Activated effector memory CD4-positive, alpha-beta T cell treated with anti-CD3 and anti-CD28 coated beads, Interleukin-2, amount 50 U/mL, for 16 hours (primary cell): ENCODE measurements at places on chromosomes 7 and 10.

GRCh38 chr10:107418085-107418806 lies 253.7 kb upstream of the SORCS1 start:
- no peak for DNase-seq

DNA sequence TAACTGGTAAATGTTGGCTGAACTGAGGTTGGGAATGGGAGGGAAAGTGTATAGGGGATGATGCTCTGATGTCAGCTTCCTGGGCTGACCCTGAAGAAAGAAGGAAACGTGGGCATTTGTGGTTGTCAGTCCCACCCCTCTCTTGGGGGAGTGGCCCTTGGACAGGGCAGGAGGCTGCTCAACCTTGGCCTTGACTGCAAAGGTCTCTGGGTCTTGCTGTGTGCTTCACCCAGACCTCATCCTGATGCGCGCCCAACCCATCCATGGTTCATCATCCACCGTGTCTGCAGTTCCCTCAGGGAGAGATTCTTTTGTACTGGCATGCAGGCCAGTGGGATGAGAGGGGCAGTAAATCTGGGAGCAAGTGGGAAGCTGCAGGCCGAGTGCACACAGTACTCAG lies 4.7 kb upstream of the ZYX start:
- DNase-seq, result no peak

DNA sequence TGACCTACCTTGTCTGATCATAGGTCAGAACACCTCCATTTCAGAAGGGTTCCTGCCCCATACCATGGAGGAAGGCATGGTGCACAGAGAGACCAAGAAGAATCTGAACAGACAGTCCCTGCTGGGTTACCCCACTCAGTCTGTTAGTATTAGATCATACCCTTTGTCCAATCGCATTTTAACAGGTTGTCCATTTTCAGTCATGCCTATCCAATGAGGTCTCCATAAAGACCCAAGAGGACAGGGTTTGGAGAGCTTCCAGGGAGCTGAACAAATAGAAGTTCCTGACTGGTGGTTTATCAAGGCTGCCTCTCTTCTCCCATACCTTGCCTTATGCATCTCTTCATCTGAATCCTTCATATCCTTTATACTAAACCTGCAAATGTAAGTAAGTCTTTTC lies 21.2 kb upstream of the SLC16A12 start:
- DNase-seq, result no peak

DNA sequence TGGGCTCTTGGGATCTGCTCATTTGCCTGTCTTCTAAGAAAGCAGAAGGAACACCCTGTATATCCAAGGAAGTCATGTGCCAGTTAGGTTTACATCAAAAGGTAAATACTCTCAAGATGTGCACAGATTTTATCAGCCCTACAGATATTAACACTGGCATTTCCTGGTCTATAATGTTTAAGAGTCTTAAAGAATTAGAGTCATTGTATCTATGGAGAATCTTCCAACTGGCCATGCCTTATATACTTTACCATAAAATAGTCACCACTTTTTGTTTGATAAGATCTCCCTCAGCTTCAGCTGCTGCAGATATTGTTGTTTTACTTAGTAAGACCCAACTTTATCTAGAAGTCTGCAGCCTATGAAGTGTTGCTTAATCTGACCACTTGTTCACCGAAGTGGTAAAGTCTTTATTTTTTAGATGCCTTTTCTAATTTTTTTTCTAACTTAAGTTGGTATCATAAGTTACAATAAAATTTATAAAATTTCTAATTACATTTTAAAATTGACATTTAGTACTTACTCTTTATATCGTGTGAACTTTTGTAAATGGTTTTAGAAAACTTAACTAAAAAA lies 58.5 kb downstream of the CPED1 start:
- no peak for DNase-seq

DNA sequence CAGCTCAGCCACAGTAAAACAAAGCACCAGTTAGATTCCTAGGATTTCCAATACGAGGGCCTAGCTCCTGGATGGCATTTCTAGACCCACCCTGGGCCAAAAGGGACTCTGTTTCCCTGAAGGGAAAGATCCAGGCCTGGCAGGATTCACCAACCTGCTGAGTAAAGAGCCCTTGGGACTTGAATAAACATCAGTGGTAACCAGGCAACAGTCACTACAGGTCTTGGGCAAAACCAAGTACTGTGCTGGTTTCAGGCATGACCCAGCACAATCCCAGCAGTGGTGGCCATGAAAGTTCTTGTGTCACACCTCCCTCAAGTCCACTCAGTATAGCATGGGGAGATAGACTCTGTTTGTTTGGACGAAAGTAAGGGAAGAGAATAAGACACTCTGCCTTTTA lies 31.0 kb upstream of the STARD3NL start:
- DNase-seq, result no peak

DNA sequence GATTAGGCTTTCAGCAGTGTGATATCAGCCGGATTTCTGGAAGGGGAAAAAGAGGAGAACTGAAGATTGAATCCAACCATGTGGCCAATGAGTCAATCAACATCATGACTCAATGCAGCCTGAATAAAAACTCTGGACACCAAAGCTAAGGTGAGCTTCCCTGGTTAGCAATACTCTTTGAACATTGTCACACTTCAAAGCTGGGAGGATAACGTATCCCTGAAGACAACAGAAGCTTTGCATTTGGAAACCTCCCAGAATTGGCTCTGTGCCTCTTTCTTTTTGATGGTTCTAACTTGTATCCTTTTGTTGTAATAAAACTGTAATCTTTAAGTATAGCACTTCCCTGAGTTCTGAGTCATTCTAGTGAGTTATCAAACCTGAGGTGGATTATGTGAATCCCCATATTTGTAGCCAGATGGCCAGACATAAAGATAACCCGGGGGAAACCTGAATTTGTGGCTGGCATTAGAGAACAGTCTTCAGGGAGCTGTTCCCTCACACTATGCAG lies 284.4 kb downstream of the IPMK start:
- DNase-seq, result no peak

DNA sequence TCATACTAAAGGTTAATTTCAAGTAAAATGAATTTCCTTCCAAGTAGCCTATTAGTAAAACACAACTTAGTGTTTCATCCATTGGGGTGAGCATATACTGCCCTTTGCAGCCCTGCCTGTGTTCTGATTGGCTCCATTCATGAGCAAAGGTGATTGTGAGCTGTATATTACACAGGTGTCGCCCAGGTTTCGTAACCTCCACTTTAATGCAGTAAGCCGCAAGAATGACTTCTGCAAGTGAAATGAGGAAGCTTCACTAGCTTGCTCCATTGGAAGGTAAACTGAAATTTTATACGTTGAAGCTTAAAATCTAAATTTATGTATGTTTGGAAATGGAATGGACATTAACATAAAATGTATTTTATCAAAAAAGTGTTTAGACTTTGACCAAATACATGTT lies 24.4 kb downstream of the MTURN start:
- DNase-seq, result no peak

GRCh38 chr7:70736715-70737460 lies 395.1 kb upstream of the GALNT17 start:
- DNase-seq, result no peak

DNA sequence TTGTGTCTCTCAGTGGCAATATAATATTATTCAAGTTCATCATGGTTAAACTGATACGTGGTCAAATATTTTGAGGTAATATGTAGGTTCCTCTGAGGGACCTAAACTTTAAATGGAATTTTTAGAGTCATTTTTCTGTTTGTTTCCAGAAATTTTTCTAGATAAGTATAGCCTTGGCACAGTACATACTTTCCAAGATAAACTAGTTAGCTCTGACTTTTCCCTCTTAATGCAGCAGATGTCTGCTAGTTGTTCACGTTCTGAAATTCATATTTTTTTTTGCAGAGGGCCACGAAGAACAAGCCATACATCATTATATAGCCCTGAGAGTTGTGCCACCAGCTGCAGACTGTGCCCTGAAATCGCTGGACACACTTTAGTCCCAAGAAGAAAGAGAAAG lies 61.6 kb downstream of the A1CF start:
- no peak for DNase-seq
